ENCODE measurements at places on chromosomes 3 and 15.

DNA sequence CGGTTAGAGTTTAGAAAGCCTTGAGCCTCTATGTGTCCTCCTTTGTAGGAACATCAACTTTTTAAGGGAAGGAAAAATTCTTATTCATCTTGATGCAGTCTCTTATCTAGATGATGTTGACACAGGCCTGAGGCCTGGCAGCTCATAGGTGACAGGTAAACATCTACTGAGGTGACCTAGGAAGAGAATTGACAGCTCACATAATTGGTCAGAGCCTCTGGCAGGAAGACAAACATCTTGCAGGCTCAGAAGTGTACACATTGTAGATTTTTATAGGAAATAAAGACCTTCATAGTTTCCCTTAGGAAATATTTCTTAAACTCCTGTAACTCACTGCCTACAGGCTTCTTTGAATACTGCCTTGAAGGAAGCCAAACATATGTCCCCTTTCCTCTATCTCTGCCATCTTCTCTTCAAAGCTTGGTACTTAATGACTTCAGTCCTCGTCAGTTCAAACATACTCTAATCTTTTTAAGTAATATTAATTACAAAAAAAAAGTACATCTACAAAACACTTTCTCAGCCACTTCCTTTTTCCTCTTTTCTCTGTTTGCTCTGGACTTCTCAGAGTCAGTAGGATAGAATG is 341.3 kb downstream of the TBL1XR1 start:
- no peak for DNase-seq

- no peak for DNase-seq
Observed at GRCh38 chr3:104286645-104287044, 1080.1 kb upstream of the ALCAM start.

DNA sequence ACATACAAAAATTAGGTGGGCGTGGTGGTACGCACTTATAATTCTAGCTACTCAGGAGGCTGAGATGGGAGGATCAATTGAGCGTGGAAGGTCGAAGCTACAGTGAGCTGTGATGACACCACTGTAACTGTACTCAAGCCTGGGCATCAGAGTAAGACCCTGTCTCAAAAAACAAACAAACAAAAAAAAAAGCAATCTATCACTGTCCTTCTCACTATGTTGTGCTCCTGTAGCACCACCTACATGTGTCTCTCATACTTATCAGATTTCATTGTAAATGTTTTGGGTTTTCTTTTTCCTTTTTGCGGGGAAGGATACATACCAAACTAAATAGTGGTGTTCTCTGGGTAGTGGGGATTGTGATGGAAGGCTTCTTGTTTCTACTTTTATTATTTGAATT is 14.8 kb downstream of the FANCD2 start:
- DNase-seq, result no peak

DNA sequence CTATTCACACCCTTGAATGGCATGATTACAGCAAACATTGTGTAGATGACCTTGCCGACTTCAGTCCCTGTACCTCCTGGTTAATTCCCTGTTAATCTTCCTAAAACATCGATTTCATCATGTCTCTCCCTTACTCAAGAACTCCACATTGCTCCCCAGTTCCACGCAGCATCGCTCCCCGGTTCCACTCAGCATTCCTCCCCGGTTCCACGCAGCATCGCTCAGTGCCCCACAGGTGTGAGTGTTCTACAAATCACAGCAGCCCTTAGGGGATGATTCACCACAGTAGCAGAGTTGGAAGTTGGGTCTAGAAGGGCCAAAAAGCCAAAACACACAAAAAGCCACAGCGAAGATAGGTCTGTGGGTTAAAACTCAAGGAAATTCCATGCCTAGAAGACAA is 8.6 kb upstream of the TNK2 start:
- no peak for DNase-seq

GRCh38 chr3:42010530-42010929 is 48.6 kb upstream of the ULK4 start:
- DNase-seq, result no peak

DNA sequence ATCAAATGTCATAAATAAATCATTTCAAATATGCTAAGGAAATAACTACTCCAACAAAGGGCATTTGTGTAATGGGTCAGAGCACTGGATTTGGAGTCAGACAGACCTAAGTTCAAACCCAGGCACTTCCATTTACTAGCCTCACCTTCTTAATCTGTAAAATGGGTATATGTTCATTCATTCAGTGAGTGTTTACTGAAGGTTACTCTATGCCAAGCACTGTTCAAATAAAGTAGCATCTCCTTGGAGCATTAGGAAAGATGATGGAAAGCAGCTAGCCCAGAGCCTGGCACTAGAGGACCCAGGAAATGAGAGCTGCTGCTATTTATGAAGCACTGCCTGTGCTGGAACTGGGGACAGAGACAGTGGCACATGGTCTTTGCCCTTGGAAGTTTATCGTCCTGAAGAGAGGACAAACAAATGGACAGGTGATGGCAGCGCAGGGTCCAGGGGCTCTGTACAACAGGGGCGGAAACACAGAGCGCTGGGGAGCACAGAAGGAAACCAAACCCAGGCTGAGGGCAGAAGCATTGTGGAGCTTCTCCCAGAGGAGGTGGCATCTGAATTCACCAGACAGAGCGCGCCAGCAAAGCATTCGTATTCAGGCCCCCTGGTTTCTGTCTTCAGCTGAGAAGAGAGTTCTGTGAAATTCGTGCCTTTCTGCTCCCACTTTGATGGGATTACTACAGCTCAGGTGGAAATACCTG is 19.0 kb downstream of the TM4SF4 start:
- no peak for DNase-seq

DNA sequence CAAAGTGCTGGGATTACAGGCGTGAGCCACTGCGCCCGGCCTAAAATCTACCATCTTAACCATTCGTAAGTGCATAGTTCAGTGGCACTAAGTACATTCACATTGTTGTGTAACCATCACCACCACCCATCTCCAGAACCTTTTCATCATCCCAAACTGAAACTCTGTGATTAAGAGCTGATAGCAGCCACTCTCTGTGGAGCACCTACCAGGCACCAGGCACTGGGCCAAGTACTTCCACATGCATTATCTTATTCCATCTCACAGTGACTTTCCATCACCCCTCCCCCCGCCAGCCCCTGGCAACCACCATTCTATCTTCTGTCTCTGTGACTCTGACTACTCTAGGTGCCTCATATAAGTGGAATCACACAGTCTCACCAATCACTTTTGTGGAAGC is 2.3 kb upstream of the INSYN1 start:
- DNase-seq, result no peak

- no peak for DNase-seq
Observed at GRCh38 chr15:70121624-70122302, 24.0 kb upstream of the TLE3 start.

DNA sequence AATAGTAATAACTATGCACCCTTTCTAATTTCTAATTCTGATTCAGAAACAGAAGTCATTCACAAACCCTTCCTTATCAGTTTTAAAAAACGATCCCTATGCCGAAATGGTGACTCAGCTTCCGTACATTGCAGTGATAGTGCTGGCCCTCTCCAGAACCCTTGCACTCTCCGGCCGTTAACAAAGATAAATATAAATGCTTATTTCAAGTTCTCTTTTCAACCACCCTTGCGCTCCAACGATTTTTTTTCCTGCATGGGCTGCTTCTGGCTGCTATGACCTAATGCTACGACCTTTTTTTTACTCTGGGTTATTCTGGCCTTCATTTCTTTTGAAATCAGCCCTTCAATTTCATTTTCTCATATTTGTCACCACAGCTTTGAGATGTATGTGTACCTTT is 646.2 kb downstream of the NTRK3 start:
- no peak for DNase-seq

- DNase-seq, result no peak
Observed at GRCh38 chr3:51388286-51389029, 2.6 kb upstream of the RBM15B start.

- DNase-seq, result no peak
Observed at GRCh38 chr3:124091716-124092115, 99.8 kb upstream of the ROPN1 start.

- no peak for DNase-seq
Observed at GRCh38 chr3:8757551-8758518, 11.6 kb downstream of the OXTR start.

DNA sequence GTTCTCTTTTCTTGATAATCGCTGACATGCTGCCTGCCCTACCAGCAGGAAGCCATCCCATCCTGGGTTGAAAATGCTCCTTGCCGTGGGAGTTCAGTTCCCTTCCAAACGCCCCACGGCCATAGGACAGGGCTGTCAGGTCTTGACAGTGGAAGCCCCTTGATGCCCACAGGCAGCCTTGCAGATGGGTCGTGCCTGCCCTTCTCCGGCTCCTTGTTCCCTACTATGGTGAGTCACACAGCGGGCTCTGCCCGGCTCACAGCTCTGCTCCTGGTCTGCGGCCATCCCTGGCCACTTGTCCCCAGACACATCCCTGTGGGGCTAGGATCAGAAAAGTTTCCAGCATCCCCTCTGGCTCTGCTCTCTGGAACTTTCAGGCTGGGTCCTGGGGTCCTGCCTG is 6.2 kb upstream of the APBA2 start:
- no peak for DNase-seq

DNA sequence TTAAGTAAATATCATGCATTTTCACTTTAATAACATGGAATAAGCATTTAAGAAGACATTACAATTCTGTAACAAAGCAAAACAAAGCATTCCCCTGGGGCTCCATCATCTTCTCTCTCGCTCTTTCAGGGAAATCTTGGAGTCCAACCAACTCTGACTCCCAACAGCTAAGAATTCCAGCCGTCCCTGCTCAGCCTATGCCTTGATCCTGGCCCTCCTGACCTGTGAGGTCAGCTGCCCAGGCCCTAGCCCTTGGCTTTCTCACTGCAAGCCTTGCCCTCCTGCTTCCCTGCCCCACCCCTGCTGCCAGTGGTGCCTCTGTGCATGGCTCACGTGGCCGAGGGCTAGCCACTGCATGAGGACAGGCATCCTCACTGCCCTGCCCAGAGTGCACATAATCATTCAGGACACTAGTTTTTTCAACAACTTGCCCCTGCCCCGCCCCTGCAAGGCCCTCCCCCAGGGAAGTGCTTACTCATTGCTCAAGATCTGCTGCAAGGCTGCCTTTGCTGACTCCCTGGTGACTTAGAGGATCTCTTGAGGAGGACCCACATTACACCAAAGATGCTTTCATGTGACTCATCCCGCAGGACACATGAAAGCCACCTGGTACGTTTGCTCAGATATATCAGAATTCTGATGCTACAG is 37.6 kb downstream of the MTMR10 start:
- no peak for DNase-seq

Data from RPMI8226 (cell line).